ENCODE measurements at places on chromosomes 16 and 17. TPM values are rescaled to one million over a fixed set of nuclear protein-coding genes. Genes with fewer than 3 reads are reported as not detected.
A peak's percentile ranks its signal among the peaks of the same experiment; 100 is the strongest.

DNA sequence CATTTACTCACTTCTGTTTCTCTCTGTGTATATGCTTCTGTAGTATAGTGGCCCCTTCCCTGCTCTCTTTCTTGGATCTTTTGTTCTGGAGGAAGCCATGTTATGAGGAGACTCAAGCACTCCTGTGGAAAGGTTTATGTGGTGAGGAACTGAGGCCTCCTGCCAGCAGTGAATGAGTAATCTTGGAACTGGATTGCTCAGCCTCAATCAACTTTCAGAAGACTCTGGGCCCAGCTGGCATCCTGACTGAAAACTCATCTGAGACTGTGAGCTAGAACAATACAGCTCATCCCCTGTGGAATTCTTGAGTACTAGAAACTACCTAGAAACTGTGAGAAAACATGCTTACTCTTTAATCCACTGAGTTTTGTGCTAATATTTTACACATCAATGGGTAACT lies 133.1 kb upstream of the ZKSCAN2 start:
- DNase-seq = no peak

- DNase-seq = no peak
Measured at GRCh38 chr17:57747221-57748017, 2.3 kb upstream of the CCDC182 start.

GRCh38 chr17:48597528-48597777 lies 3.9 kb upstream of the HOXB5 start:
- no peak for DNase-seq

DNA sequence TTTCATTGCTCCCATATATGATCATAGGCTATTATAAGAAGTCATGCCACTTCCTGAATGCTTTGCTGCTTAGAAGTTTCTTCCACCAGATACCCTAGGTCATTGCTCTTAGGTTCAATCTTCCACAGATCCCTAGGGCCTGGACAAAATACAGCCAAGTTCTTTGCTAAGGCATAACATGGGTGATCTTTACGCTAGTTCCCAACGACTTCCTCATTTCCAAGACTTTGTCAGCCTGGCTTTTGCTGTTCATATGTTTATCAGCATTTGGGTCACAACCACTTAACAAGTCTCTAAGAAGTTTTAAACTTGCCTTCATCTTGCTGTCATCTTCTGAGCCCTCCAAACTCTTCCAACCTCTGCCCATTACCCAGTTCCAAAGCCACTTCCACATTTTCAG lies 20.1 kb upstream of the DLX3 start:
- DNase-seq = no peak

DNA sequence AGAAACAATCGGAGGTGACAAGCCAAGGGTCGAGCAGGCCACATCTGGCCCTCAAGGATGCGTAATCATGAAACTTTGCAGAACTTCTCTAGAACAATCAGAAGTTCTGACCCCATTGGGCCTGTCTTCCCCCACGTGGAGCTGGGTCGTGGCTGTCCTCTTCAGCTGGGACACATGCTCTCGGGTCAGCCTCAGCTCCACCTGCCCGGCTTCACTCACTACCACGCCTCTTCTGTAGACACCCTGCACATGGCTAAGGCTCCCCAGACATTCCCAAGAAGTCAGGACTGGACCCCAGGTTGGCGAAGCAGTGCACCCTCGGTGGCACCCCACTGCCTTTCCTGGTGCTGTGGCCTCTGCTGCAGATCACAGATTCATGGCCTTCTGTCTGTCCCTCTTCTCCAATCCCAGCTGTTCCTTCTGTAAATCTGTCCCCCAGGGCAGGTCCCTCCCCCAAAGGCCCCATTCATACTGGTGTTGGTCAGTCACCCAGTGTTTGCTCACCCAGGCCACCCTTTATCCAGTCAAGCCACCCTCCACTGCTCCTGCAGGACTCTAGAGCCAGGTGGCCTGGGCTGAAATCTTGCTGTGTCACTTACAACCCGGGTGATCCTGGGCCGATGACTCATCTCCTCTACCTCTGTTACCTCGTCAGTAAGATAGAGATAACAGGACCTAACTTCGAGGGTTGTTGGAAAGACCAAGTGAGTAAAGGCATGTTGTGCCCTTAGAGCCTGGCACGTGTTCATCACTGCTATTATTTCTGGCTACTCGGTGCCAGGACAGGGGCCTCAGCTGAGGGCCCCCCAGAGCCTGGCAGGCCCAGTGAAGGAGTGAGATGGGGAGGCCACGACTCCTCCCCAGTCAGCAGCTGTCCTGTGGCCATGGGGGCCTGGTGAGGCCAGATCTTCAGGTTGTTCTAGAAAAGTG lies 1.4 kb upstream of the SLC5A11 start:
- no peak for DNase-seq

GRCh38 chr16:77700846-77701245 lies 21.5 kb upstream of the NUDT7 start:
- DNase-seq = no peak

DNA sequence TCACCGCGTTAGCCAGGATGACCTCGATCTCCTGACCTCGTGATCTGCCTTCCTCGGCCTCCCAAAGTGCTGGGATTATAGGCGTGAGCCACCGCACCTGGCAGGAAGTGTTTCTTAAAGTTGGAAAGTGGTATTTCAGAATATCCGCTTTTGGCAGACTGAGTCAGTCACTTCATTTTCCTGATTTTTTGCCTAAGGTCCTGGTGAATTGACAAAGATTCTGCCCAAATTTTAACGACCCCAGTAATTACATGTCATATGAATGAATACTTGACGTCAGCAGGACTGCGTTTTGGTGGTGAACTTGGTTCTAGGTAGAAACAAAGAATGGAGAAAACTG lies 4.5 kb upstream of the BRCA1 start:
- no peak for DNase-seq

- DNase-seq = no peak
Measured at GRCh38 chr17:27502526-27503324, 46.5 kb downstream of the KSR1 start.

GRCh38 chr16:68236137-68236825 lies 354 bp upstream of the ESRP2 start:
- DNase-seq = peak; percentile 95

- no peak for DNase-seq
Measured at GRCh38 chr16:28610595-28611191, 849 bp upstream of the SULT1A1 start.

GRCh38 chr17:36524428-36524876 lies 10.2 kb downstream of the MYO19 start:
- no peak for DNase-seq

DNA sequence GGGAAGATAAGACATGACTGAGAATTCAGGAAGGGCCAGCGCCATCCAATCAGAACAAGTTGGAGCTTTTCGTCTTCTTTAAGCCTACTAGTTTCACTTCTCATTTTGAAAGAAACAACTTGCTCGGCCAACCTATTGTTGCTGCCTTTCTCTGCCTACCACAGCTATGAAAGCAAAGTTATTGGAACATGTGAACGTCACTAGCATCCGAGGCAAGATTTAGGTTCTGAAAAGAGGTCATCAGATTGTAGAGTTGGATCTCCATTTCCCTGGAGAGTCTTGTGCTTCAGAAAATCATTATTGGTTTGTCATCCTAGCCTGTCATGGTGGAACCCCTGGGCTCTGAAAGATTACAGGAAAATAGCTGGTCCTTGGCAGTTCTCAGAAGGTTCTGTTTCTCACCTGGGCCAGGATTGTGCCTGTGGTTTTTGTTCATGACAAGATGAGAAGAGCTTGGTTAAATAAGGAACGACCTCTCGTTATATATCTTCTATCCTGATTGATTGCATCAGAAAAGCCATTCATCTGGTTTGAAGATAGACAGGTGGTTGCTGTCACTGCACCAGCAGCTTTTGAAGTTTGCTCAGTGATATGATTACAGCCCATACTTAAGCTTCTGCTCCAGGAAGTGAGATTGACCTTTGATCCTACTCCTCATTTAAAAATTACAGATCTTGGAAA lies 25.3 kb downstream of the CDH13 start:
- DNase-seq = no peak

GRCh38 chr17:79679631-79680317 lies 51.0 kb upstream of the ENPP7 start:
- DNase-seq = no peak

GRCh38 chr17:16282522-16282921 lies 65.5 kb downstream of the PIGL start:
- no peak for DNase-seq

DNA sequence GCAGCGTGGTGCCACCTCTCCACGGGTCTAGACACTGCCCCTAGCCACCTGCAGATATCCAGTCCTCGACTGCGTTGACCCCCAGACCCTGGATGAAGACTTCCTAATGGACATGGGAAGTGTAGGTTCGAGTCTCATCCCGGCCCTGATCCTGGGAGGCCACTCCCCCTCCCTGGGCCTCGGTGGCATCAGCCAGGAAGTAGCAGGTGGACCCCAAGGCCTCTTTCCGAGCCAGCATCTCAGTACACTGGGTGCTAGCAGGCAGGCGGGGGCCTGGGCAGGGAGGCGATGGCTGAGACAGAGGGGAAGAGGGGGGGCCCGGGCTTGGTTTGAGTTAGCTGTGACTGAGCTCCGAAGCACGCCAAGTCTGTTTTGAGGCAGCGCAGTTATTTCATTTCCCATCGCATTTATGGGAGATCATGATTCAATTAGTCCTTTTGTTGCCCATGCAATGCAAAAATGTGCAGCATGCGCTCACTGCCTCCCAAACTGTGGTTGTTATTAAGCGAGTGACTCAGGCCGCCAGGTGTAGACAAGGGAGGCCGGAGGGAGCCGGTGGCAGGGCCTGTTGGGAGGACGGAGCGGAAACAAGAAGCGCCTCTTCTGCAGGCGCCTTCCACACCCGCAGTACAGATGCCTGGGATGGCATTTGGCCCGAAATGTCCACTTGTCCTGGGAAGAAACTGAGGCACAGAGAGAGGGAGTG lies 25.3 kb upstream of the ZNF469 start:
- DNase-seq = no peak

DNA sequence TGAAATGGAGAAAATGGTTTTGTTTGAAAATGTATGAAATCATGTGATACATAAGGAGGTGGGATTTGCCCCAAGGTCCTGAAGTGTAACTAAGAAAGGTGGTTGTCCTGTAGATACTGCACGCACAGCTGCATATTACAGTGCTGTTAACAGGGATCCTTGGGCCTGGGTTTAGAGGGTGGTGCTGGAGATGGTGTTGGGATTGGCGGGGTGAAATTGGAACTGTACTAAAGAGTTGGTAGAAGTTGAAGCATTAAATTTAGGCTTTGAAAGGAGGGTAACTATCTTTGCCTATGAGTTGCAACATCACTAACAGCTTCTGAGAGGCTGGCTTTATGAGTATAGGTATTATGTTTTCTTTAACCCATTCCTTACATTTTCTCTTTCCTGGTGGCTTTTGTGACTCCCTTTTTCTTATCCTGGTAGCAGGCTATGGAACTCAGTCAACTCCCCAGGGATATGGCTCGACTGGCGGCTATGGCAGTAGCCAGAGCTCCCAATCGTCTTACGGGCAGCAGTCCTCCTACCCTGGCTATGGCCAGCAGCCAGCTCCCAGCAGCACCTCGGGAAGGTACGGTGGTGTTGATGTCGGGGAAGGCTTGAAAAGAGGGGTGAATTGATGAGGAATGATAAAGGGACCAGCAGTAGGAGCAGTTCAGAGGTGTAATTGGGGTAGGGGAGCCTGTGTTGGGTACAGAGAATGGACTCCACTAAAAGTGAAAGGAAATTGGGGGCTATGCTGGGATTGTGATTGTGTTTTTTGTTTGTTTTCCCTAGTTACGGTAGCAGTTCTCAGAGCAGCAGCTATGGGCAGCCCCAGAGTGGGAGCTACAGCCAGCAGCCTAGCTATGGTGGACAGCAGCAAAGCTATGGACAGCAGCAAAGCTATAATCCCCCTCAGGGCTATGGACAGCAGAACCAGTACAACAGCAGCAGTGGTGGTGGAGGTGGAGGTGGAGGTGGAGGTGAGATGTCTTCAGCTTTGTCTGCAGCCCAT lies 3.8 kb downstream of the FUS start:
- DNase-seq = no peak

DNA sequence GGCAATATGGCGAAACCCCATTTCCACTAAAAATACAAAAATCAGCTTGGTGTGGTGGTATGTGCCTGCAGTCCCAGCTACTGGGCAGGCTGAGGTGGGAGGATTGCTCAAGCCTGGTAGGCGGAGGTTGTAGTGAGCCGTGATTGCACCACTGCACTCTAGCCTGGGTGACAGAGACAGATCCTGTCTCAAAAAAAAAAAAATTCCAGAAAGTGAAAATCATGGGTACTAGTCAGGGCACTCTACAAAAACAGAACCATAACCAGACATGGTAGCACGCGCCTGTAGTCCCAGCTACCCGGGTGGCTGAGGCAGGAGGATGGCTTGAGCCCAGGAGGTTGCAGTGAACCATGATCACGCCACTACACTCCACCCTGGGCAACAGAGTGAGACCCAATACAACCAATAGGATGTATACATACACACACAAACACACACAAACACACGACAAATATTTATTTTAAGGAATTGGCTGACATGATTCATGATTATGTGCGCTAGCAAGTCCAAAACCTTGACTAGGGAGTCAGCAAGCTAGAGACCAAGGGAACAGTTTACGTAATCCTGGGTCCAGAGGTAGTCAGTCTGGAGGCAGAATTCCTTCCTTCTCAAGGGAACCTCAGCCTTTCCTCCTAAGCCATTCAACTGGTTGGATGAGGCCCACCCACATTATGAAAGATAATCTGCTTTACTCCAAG lies 11.6 kb upstream of the GP1BA start:
- DNase-seq = peak; percentile 88

The CRHR1 gene
- not detected for total RNA-seq

The VMO1 gene
- 5.6 TPM for total RNA-seq

The NOS2 gene
- 0.55 TPM for total RNA-seq

The MRM1 gene
- 5.6 TPM for total RNA-seq

The EFCAB13 gene
- total RNA-seq = 11.8 TPM

The RNF40 gene
- 93.6 TPM for total RNA-seq

The MEOX1 gene
- 1.5 TPM for total RNA-seq

The VASN gene
- total RNA-seq = 20.3 TPM

The PRKAR1A gene
- total RNA-seq = 389 TPM

Measured in upper lobe of right lung (tissue), 1 donor.